H4 (cell line): ENCODE measurements at places on chromosomes 12 and 14. TPM values are rescaled to one million over a fixed set of nuclear protein-coding genes. Genes with fewer than 3 reads are reported as not detected.

DNA sequence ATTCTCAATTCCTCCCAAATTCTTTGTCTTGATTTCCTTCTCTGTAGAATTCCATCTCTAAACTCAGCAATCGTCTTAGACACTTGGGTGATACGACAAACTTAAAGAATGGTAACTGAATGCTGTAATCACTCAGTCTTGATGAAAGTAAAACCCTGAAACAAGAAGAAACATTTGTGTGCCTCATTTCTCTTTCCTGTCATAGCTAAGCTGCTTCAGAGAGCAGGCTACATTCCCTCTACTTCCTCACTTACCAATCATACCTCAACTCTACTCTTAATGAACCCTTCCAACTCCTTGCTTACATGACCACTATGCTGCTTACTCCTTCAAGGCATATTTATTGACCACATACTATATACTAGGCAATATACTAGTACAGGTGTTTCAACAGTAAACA, 8.3 kb downstream of the MAP4K5 start:
- DNase-seq = no peak

GRCh38 chr12:639988-640387, 23.3 kb downstream of the NINJ2 start:
- no peak for DNase-seq

GRCh38 chr12:94779485-94779884, 129.1 kb upstream of the TMCC3 start:
- peak; percentile 13 for DNase-seq

DNA sequence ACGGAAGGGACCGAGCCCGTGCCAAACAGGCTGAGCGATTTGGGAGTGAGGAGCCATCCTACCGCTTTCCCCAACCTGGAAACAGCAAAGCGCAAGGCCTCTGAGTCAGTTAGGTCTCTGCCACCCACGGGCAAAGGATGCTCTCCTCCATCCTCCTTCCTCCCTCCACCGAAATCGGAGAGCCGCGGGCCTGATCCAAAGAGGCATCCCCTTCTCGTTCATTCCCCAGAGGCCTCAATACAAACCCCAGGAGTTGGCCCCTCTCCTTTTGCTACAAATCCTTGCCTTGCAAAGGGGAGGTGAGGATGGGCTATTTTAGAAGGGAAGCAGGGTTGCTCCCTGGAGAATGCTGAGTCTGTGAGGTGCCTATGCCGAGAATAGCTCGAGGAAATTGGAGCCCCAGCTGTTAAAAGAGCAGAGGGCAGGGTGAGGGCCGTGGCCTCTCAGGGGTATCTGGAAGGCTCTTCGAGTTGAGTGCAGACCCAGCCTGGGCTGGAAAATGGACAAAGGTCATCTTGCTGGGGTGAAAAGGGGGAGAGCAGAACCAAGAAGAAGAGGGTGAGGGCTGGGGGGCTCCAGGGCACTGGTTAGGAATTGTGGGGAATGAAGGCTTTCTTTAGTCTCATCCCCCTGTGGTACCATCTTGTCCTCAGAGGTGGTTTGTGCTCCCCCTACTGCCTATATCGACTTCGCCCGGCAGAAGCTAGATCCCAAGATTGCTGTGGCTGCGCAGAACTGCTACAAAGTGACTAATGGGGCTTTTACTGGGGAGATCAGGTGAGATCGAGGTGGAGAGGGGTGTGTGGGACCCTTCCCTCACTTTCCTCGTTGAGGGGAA, 1.1 kb downstream of the TPI1 start:
- DNase-seq = no peak

DNA sequence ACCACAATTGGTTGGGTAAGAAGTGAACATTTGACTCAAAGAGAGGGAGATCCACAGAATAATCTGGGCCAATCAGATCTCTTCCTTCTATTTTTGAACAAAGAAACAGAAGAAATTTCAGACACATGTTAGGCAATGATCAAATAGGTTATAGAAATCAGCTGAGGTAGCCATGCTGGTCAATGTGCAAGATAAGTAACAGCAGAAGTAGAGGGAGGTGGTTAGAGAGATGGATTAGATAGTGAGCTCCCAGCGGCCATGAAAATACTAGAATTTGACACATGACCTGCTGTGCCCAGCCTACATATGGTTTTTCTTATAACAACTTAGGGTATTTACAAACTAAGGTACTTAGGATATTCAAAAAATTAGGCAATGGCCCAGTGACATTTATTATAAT, 230.9 kb upstream of the ARID2 start:
- no peak for DNase-seq

The TROAP gene
- total RNA-seq = 39.8 and 56.9 TPM in 2 replicates
